ENCODE measurements at places on chromosomes 5 and 9.
A peak's percentile ranks its signal among the peaks of the same experiment; 100 is the strongest.

DNA sequence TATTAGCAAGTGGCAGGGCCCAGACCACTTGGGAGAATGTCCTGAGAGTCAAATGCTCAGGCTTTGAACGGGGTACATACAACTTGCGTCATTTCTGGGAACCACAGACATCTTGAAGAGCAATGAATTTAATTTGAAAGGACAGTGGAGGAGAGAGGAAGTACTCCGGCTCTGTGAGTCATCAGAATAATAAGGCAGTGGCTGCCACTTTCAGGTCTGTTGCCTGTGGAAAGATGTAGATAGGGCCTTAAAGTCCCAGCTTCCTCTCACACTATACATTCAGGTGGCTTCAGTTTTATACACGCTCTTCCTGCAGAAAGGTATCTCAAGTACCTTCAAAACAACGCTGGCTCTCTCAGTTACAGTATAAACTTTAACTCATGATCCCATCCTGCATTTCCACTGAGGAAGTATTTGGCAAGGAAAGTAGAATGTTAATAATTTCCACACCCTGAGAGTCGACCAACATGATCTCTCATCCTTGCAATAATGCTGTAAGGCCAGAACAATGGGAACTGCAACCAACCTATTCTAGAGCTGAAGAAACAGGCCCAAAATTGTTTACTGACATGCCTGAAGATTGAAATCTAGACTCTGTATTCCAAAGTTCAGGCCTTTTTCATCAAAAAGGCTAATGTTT is 6.8 kb upstream of the PRUNE2 start:
- no peak for DNase-seq

- DNase-seq: peak; percentile 85
These were observed 41.8 kb downstream of the COL27A1 start for GRCh38 chr9:114196979-114197622.

GRCh38 chr5:165209101-165209727 is 1703.8 kb downstream of the MAT2B start:
- peak; percentile 26 for DNase-seq

DNA sequence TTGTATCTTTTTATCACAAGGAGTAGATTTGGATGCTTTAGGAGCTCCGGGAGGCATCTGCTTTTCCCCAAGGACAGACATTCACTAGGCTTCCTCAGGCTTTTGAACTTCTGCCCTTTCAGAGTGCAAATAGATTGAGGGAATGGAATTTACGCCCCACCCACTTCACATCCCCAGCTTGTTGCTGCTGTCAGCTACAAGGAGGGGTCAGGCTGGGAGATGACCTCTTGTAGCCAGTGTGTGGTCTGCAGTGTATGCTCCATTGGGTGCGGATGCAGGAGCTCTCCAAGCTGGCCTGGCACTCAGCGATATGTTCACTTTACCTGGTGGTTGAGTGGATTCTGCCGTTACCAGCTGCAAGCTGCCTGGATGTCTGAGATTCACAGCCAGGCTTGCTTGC is 6.4 kb downstream of the TNFSF15 start:
- DNase-seq: no peak

- no peak for DNase-seq
These were observed 79.1 kb upstream of the FCN1 start for GRCh38 chr9:134996591-134997530.

- no peak for DNase-seq
These were observed 6.4 kb downstream of the TLE4 start for GRCh38 chr9:79577969-79578723.

DNA sequence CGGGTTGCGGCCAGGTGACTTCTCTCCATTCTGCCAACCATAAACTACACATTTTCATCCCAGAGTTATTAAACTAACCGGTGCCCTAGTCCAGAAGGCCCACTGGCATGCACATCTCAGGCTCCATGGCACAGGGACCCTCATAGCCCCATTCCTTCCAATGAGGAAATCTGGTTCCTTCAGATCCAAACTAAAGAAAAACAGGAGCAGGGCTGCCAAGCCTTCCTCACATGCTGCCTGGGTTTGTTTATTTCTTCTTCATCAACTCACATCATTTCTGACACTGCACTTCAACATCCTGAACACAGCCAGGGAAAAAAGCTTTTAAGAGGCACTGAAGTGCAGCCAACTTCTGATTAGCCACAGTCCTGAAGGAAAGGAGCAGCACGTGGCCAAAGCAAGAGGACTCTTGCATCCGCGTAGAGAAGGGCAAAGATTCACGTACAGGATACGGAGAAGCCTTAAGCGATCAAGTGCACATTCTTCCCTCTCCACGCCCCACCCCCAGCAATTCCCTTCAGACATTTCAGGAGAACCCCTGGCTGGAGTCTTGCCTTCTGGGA is 22.5 kb downstream of the LHFPL2 start:
- DNase-seq: peak; percentile 57

GRCh38 chr5:78974601-78975000 is 10.5 kb downstream of the ARSB start:
- DNase-seq: no peak

DNA sequence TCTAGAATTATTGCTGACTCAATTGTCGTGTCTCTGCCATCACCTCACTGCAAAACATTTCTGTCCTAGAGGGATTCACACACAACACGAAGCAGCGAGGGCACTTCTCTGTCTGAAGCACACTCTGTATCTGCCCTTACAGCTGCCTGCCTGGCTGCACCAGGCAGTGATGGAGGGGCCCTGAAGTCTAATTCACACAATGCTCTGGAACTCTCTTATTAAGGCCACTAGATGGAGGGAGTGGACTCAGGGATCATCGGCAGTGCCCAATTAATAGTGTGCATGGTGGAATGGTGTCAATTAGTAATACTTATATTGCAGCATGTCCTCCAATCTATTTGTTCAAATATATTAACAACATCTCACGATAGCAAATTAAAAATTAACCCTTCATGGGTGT is 157.5 kb upstream of the MAP1B start:
- DNase-seq: no peak

- DNase-seq: no peak
These were observed 2.8 kb downstream of the SHC3 start for GRCh38 chr9:89175828-89176261.

DNA sequence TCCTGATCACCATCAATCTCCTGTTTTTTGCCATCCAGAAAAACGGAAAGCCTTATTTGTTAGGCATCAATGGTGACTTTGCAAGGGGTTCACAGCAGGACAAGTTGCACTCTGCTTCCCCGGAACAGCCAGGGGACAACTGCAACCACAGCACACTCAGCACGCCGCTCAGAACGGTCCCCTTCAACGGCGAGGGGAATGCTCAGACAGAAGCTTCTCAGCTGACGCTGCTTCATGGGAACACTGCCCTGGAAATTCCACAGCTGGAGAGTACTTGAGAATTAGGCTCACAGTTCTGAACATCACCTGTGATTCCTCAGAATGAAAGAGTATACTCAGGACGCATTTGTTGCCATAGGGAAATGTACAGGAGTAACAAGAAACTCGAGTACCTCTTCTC is 40.1 kb upstream of the PLPP6 start:
- DNase-seq: peak; percentile 3

DNA sequence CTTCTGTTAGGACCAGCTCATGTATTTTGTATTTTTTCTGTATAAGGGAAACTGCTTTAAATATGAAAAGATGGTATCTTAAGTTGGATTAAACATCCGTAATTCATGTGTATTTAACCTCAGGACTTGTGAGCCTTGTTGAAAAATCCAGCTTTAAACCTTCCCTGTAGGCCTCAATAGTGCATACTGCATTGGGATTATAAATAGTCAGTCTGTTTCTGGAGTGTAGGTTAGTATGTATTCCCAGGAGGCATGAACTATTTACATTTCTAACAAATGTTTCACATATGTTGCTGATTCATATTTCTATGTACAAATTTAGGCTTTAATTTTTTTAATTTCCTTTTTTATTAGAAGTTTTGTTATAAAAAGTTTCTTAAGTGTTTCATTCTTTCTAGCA is 137.9 kb upstream of the GRHPR start:
- no peak for DNase-seq

DNA sequence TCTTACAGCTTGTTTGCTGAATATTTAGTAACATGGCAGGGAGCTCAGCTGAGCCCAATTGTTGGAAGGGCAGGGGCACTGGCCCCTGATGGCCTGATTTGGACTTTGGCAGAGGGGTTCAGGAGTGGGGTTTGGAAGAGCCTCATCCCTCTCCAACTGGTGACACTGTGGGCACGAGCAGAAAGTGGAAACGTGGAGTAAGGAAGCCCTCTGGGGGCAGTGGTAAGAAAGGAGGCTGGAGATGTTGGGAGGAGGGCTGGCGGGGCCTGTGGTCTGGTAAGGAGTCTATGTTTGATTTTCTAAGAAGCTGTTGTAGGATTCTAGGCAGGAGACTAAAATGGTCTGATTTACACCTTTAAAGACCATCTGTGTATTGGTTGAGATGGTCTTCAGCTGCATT is 208.9 kb downstream of the HSPA4 start:
- DNase-seq: no peak

GRCh38 chr9:13823026-13823425 is 490.9 kb downstream of the NFIB start:
- DNase-seq: no peak

- no peak for DNase-seq
These were observed 38.1 kb downstream of the CMYA5 start for GRCh38 chr5:79727451-79728355.

DNA sequence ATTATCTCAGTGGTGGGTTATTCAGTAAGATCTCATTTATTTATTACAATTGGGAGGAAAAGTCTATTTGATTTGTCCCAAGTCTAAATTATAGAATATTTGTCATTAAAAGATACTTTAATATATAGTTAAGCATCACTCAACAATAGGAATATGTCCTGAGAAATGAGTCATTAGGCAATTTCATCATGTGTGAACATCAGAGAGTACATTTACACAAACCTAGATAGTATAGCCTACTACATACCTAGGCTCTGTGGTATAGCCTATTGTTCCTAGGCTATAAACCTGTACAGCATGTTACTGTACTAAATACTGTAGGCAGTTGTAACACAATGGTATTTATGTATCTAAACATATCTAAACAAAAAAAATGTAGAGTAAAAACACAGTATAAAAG is 135.0 kb upstream of the RASA1 start:
- DNase-seq: no peak

- DNase-seq: no peak
These were observed 20.8 kb downstream of the OR1L3 start for GRCh38 chr9:122695696-122696095.

GRCh38 chr5:91077623-91078022 is 305.5 kb downstream of the ARRDC3 start:
- DNase-seq: no peak

- DNase-seq: no peak
These were observed 366.4 kb downstream of the PSAT1 start for GRCh38 chr9:78663369-78663768.

GRCh38 chr5:177546258-177546741 is 8.1 kb downstream of the FAM193B start:
- peak; percentile 67 for DNase-seq

DNA sequence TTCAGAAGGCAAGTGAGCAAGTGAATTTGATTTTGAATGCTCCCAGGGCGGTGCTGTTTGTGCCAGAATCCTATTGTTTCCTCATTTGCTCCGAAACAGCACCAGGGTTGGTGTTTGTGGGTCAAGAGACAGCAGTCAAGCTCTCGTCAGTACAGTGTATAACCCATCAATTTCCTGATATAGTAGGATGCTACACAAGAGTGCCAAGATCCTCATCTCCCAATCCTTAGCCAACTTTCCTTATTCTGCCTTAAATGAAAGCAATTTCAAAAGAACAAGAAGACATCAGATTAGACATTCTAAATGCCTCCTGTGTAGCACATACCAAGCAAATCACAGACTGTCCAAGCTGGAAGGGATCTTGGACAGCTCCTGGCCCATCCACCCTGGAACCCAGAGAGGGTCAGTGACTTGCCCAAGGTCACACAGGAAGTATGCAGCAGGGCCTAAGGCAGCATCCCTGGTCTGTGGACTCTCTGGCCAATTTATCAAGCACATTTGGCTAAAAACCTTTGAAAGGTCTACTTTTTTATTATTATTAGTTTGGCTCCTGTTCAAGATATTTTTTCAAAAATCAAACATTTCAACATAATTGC is 4.5 kb downstream of the WHRN start:
- no peak for DNase-seq

- no peak for DNase-seq
These were observed 41.9 kb downstream of the ST8SIA4 start for GRCh38 chr5:100861148-100861547.

DNA sequence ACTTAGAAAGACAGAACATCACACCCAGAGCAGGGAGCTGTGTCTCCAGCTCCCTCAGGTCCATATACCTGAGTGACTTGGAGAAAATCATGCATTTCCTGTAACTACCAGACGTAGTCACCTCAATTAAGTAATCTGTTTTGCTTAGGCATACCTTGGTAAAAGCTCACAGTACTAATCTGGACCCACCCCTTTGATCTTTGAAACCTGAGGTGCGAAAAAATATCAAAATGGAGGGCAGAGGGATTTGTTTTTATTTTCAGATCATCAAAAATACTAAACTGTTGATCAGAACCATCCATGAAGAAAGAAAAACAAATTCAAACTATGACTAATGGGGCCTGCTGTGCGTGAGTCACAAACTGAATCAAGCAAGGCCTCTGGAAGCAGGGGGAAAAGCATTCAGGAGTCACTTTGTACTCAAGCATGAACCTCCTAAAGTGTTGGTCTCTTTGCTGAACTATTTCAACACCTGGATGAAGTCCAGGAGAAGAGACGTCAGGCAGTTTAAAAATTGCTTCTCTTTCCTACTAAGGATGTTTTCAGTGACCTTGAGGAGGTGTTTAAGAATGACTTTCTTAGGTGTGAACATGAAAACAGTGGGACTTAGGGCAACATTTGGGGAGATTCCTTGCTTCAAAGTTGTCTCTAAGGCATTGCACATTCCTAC is 76.3 kb downstream of the MUSK start:
- peak; percentile 42 for DNase-seq

GRCh38 chr5:83924891-83925290 is 204.2 kb upstream of the HAPLN1 start:
- DNase-seq: no peak

DNA sequence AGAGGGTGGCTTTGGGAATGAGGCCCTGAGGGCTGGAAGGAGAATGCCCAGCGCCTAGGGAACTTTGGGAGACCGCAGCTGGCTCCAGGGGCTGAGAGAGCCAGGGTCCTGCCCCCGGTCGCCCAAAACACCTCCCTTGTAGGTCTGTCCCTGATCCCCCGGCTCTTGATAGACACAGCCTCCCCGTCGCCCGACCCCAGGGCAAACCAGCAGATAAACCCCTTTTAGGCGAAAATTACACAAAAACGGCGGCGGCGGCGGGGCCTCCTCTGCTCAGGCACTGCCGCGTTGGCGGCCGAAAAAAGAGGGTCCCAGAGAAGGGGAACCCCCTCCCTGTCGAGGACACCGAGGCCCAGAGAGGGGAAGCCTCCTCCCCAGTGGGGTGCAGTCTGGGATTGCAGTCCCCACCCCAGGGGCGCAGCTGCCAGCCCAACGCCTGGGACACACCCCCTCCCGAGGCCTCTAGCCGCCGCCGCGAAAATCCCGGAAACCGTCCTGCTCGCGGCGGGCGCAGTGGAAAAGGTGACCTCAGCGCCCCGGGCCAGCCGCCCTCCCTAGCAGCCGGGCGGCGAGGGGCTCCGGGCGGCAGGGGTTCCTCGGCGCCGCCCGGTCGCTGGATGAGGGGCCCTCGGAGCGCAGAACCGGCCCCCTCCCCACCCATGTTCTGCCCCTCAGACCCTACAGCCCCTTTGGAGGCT is 3.1 kb upstream of the BARX1 start:
- no peak for DNase-seq

GRCh38 chr9:17135295-17136160 is 688 bp downstream of the CNTLN start:
- peak; percentile 68 for DNase-seq

Measured in right lung (tissue), 10 donors.